ENCODE measurements at places on chromosomes 16 and 17. TPM values are rescaled to one million over a fixed set of nuclear protein-coding genes. Genes with fewer than 3 reads are reported as not detected.

Gene G6PC1
- not detected for total RNA-seq

Gene PYDC1
- not detected for total RNA-seq

Gene YBX2
- 1.1 TPM for total RNA-seq

Gene OR1A1
- total RNA-seq: not detected

Gene CD300LB
- not detected for total RNA-seq

Gene SCNN1B
- total RNA-seq: 4.1 TPM

Gene LPCAT2
- 15.0 TPM for total RNA-seq

Gene XAF1
- not detected for total RNA-seq

Gene GJC1
- 16.4 TPM for total RNA-seq

DNA sequence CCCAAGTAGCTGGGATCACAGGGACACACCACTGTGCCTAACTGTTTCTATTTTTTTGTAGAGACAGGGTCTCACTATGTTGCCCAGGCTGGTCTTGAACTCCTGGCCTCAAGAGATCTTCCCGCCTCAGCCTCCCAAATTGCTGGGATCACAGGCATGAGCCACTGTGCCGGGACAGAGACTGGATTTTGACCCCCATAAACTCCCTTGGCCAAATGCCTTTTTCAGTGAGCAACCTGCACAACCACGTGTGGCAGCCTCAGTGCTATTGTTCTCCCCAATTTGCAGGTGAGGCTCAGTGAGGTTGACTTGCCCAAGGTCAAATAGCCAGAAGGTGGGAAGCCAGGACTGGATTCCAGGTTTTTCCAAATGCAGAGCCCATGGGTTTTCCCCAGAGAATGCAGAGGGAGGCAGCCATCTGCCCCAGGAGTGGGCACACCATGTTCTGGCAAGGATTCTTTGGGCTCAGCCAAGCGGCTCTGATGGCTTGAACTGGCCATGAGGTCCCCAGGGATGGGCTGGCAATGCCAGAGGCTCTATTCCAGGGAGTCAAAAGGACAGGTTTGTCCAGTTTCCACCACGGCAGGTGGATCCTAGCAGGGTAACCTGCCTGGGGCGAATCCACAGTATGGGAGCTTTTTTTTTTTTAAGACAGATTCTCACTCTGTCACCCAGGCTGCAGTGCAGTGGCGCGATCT is 1.8 kb downstream of the IL27 start:
- DNase-seq: peak; percentile 73

DNA sequence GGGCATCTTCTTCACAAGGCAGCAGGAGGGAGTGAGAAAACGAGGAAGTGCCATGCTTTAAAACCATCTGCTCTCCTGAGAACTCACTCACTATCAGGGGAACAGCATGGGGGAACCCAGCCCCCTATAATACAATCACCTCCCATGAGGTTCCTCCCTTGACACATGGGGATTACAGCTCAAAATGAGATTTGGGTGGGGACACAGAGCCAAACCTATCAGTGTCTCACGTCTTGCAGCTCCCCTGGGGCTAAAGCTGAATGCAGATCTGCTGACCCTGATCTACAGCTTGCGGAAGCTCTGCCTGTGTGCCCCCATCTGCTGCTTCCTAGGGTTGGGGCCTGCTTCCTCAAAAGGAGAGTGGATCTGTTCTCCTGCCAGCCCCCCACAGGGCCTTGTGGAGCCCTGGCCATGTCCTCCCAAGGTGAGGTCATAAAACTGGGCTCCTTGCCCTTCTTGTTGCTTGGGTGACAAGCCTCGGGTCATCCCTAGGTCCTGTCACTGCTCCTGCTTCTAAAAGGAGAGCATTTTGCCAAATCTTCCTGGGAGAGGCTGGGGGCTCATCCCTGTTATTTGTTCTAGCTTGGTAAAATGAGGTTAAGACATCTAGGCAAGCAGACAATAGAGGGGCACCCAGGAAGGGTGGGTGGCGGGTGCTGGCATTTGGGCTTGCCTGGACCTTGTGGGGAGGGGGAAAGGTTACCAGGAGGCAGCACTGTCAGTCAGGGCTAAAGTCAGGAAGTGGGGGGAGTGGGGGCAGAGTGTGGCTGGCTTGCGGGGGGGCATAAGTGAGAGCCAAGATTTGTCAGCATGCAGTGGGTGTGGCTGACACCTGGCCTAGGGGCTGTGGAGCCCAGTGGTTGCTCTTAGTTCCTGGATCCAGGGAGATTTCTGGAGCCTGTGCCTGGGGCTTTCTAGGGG is 16.0 kb downstream of the KRT33A start:
- DNase-seq: no peak

- no peak for DNase-seq
These were observed 2.3 kb upstream of the RSKR start for GRCh38 chr17:28616281-28616680.

DNA sequence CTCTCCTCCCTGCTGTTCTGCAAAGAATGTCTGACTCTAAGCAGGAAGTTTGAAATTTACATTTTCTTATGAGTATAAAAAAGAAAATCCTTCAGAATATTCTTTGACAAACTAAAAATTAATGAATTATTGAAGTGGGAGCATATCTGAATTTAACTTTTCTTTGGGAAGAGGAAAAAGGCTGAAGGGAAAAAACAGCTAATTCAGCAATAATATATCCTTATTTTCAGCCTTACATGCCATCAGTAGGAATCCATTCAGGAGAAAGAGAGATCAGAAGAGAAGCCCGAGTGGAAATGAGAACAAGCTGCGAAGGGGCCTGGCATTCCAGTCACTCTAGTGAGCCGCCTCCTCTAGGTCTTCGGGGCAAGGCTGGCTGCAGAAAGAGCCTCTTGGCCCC is 41.7 kb upstream of the BCAR1 start:
- DNase-seq: no peak

DNA sequence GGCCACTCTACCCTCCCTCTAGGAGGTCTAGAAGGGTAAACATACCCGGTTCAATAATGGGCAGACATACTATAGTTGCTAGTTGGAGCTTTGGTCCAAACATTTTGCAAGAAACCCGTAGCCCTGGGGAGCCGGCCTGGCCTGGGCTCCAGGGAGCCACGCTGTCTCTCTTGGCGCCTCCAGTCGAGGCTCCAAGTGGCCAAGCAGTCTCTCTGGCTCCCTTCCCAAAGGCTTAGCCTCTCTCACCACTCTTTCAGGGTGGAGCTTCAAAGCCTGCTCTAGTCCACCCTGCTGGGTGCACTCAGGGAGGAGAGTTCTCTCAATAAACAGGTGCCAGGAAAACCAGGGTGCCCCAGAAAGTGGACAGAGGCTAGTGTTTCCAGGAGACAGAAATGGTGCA is 32.2 kb downstream of the RCVRN start:
- DNase-seq: no peak

DNA sequence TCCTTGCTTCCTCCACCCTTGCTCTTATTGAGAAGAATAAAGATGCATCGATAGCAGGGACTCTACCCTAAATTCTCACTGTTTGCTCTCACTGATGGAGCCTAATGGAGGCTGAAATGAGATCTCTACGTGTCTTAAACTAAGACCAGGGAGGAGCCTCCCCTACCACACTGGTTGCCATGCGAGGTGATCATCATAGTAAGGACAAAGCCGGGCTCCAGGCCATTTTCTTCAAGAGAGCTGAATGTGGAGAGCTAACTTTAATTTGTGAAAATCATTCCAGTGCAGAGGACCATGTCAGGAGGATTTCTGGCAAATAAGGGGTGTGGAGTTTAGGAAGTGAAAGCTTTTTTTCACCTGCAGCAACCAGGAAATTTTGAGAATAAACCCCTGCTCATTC is 5.6 kb downstream of the CDH11 start:
- DNase-seq: no peak

GRCh38 chr17:47305302-47305923 is 18.3 kb upstream of the EFCAB13 start:
- DNase-seq: peak; percentile 100

- no peak for DNase-seq
These were observed 56.4 kb downstream of the VMP1 start for GRCh38 chr17:59763861-59764260.

GRCh38 chr16:61862221-61863155 is 173.8 kb downstream of the CDH8 start:
- DNase-seq: no peak

- no peak for DNase-seq
These were observed at the start of gene C16orf89 for GRCh38 chr16:5065813-5066212. TSS of gene C16orf89 (minus strand) at chr16:5065956. CDS start at chr16:5065908, 48 bp downstream.

DNA sequence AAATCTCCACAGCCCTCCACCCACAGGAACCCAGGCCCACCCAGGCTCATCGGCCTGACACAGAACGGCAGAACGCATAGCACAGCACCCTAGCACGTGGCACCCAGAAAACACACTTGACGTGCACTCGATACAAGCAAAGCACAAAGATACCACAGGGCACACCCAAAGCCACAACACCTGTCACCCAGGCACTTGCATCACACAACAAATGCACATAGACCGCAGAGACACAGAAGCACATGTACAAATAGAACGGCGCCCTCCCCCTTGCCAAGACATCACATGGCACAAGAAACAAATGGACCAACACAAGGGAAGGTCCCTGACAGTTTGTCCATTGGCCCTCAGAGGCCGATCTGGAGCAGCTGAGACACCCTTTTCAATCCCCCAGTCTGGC is 147.7 kb upstream of the WSCD1 start:
- no peak for DNase-seq

DNA sequence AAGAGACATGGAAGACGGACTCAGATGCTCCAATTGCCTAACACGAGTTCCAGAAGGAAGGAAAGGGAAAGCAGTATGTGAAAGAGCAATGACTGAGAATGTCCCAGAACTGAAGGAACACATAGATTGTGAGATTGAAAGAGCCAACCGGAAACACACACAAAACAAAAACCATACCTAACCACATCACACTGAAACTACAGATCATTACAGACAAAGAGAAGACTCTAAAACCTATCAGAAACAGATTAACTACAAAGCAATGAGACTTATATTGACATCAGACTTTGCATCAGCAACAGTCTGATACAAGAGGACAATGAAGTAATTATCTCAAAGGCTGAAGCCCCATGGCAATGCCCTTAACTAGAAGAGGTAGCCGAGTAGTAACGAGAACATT is 45.6 kb upstream of the CLEC18B start:
- DNase-seq: no peak

DNA sequence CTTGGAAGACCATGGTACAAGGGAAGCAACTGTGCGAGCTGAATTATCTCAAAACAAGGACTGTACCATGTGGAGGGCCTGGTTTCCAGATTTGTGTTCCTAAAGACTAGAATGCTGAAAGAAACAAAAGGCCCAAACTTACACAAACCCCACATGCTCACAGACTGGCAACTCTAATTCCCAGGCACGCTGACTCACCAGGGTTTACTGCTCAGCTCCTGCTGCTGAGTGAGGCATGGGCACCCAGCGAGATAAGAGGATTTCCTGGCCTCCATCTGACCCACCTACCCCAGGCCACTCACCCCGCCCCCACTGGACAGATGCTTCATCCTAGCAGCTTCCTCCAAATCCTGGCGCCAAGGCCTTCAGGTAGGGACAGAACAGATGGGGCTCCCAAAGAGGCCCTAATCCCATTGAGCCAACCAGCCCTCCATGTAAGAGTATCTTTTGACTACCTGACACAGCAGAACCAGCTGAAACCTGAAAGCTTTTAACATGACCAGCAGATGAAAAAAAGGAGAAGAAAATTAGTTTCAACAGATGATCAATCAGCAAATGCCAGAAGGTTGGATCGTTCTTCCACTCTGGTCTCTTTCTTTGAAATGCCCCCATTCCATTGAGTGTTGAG is 33.9 kb downstream of the DCUN1D3 start:
- peak; percentile 70 for DNase-seq

GRCh38 chr17:34412965-34413441 is 50.0 kb upstream of the CCL1 start:
- no peak for DNase-seq

DNA sequence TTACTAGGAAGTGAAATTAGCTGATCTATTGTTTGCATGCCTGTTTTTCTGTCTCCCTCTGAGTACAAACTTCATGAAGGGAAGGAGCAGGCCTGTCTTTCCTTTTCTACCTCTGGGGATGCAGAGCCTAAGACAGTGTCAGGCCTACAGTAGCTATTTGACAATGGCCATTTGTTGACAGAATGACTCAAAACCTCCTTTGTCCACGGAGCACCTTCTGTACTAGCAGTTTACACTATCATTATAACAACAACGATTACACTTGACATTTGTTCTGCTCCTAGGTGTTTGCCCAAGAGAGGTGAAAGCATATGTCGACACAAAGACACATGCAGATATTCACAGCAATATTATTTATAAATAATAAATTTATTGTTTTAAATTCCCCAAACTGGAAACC is 132.3 kb upstream of the IRX3 start:
- no peak for DNase-seq

DNA sequence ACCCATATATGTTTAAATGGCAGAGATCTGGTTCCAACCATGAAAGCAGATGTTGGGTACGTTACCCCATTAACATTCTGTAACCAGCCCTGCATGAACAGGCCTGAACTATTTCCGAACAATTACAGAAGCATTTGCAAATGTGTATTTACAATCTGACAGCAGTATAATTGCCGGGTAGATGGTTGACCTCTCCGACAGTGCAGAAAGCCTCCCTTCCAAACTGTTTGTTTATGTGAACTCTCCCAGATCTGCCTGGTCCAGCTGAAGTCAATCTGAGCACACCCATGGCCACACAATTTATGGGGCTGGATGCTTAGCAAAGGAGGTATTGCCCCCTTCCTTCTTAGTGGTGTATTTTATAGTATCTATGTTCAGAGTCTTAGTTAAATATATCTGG is 21.8 kb downstream of the NUDT7 start:
- no peak for DNase-seq

DNA sequence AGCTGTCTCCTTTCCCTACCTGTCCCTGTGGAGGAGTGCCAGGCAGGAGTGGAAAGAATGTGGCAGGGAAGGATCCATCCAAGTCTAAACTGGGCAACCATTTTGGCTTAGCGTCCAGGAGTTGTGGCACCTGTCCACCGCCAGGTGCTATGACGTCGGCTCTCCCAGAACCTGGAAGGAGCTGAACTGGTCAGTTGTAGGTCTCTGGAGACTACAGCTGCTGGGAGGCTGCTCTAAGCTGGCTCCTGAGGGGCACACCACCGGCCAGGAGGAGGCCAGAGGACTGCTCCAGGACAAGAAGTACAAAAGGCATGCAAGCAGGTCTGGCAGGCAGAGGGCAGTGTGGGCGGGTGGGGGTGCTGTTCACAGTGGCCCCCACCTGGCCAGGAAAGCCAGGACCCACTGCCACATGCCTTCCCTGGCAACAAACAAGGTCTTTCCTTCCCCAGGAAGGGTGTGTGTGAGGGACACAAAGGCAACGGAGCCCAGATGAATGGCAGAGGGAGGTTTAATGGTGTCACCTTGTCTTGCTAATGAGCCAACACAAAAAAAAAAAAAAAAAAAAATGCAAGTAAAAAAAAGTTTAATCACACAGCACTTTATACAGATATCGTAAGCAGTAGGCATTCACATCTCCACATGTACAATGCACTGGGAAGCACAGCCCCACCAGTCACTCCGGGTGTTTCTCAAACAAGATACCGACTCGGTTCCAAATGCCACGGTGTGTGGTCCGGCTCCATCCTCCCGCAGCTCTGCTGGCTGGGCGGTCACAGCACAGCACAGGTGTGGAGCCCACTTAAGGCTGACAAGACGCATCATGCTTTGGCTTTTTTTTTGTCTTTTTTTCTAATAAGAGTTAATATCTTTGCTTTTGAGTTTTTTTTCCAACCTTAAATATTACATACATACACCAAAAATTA is 4.8 kb downstream of the SPHK1 start:
- DNase-seq: no peak
